Stimulated activated CD8-positive, alpha-beta memory T cell treated with anti-CD3 and anti-CD28 coated beads, Interleukin-4, amount 100 ng/mL, for 4 hours (primary cell): ENCODE measurements at places on chromosomes 13 and 19.

DNA sequence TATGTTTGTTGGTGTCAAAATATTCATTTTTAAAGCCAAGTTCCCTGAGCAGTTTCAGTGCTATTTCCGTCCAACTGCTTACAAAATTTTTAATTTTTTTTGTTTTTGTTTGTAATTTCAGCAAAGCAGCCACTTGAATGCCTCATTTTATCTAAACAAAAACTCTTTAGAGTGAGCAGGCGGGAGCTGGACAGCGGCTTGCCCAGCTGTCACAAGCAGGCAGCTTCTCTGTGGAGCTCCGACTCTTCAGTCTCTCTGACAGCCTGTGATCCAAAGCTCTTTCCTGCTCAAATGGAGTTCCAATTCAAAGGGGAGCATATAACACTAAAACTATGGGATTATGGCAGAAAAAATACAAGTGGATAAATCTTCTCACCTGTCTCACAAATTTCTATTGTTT is 618.3 kb upstream of the PCDH20 start:
- DNase-seq: no peak

GRCh38 chr13:43391036-43391435 is 367.6 kb downstream of the DNAJC15 start:
- DNase-seq: no peak

DNA sequence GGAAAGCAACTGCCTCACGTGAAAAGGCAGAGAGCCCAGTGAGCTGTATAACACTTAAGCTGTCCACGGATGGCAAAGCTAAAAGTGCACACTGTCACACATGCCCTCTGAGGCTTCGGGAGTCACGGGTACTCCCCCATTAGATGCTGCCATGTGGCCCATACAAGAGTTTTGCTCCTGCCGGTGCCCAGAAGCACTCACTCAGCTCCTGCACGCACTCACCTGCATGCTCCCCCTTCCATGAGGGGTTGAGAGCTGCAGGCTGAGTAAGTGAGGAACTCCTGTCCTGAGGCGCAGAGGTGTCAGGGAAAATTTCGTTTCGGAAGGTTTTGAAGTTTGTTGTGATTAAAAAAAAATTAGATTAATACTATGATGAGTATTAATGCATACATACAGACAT is 939.2 kb upstream of the ATXN8OS start:
- no peak for DNase-seq

DNA sequence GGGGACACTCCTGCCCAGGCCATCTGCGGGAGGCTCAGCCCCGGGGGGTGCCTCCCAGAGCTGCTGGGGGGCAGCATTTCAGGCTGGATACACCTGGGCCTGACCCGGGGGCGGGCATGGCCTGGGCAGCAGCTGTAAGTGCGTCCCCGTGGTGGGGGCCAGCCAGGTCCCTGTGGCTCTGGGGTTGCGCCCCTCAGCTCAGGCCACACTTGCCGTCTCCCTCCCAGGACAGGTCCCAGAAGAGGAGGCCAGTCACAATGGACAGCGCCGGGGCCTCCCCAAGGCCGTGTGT is 11.6 kb downstream of the CBARP start:
- DNase-seq: no peak

- no peak for DNase-seq
Observed at GRCh38 chr13:43567608-43568007, 219.2 kb downstream of the ENOX1 start.

DNA sequence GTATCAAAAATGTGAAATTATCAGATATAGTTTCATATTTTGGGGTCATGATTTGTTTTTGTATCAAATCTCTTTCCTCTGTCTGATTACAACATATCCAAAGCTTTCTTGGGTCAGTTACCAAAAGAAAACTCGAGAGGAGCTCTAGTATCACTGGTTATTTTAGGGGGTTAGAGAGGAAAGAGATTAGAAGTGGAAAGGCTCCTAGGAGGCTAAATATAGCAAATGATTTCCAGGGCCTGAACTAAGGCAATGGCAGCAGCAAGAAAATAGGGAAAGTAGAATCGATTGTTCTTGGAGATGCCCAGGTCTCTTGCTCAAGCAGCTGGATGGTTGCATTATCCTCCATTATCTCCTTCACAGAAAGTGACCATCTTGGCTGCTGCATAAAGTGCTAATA is 72.9 kb downstream of the NHLRC3 start:
- no peak for DNase-seq

DNA sequence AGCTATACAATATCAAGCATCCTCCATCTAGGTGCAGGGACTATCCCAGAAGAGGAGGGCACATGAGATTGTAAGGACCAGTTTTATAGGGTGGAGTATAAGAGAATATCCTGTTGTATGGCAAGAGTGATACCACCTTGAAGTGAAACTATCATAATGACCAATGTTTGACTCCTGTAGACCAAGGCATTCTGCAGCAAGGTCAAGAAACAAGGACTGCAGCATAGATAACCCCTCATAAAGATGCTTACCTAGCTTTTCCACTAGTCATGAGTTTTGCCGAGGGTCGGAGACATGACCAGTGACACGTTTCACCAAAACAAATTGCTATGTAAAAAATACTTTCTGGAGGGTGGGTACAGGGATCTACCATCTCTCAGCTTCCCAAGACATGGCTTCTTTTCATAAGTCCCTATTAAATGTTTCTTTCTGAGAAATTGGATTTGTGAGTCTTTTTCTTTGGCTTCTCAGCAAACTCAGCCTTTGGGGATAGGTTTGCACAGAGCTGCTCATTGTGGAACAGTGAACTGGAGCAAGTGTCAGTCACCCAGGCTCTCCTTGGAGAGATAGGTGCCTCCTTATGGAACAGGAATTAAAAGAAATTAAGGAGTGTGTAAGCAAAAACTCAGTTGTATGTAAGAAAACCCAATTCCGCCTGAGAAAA is 28.2 kb upstream of the CYSLTR2 start:
- no peak for DNase-seq

DNA sequence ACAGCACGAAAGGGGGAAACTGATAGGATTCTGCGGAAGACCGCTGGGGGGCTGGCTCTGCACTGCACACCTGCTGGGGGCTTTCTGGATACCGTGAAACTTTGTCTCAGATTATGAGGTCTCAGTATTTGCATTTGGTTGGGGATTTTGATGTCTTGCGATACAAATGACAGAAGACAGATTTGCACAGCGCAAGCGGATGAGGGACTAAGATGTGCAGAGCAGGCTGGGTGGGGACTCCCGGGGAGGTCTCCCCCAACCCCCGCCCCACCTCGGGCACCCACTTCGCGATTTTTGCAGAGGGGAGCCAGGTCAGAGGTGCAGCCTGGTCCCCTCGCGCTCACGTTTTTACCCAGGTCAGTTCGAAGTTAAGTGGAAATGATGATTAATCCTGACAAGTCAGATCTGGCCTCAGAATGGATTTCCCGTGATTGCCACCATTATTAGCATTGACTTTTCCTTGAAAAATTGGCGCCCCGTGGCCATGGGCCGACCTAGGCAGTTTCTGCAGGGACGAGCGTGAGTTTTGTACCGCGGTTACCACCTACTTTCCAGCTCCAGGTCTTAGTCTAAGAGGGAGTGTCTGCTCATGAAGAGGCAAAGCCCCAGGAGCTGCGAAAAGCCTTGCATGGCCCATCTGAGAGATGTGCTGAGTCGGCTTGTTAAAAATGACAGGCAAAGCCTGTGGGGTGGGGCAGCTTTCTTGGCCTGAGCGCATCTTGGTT is 1.3 kb upstream of the GJB2 start:
- DNase-seq: no peak

DNA sequence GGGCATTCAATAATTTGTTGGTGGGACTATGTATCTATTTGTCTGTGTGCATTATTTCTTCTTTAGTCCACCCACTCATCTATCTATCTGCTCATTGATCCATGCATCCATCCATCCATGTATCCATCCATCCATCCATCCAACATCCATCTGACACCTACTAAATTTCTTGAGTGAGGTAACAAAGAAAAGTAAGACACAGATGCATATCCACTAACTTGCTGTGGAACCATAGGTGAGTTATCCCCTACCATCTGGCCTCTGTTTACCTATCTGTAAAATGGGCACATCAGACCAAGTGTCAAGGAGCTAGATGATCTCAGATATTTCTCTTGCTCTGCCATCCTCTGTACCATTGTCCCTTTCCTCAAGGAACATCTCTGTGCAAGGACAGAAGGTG is 54.7 kb downstream of the ZNF536 start:
- DNase-seq: no peak

- no peak for DNase-seq
Observed at GRCh38 chr19:35271546-35271945, 2.8 kb downstream of the USF2 start.

- DNase-seq: no peak
Observed at GRCh38 chr19:32646556-32646955, 28.4 kb downstream of the ANKRD27 start.

DNA sequence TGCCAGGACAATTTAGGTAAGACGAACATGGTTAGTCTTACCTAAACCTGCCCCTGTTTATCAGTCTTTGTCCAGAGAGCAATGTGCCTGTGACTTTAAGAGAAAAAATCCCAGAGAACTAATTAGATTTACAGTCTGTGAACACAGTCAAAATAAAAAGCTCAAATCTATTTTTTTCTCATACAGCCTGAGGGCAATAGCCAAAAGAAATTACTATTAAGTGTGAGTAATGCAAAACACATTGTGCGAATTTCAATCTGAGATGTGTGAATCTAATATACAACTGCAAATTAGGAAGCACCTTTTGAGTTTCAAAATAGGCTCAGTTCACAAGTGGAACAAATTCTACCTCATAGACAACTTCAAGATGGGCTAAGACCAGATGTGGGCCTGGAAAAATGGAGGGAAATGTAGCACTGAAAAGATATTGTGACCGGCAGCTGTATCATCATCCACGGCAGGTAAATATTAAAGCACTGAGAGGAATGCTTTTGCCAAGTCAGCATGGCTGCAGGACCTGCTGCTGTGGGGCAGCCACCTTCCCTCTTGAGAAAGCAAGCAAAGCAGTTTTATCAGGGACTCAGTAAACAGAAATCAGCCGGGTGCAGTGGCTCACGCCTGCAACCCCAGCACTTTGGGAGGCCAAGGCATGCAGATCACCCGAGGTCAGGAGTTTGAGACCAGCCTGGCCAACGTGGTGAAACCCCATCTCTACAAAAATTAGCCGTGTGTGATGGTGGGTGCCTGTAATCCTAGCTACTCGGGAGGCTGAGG is 114.8 kb downstream of the KATNAL1 start:
- DNase-seq: no peak

- no peak for DNase-seq
Observed at GRCh38 chr19:47417746-47418691, 1.3 kb downstream of the MEIS3 start.

DNA sequence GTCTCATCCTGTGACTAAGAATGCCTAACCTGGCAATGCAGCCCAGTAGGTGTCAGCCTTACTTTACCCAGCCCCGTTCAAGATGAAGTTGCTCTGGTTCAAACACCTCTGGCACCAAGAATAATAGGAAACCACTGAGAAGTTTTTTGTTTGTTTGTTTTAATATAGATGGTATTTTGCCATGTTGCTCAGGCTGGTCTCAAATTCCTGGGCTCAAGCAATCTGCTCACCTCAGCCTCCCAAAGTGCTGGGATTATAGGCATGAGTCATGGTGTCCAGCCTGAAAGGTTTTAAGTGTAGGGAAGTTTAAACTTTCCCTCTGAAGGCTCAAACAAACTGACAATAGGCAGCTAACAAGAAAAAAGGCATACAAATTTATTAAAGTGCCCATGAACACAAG is 51.2 kb upstream of the ABCC4 start:
- DNase-seq: no peak

GRCh38 chr13:102839462-102839861 is 6.4 kb upstream of the ERCC5 start:
- DNase-seq: no peak

- DNase-seq: no peak
Observed at GRCh38 chr13:51925865-51926527, 64.2 kb downstream of the CCDC70 start.
